ENCODE measurements at places on chromosomes 7 and 10.

- DNase-seq, result no peak
Observed at GRCh38 chr10:130434446-130435385, 298.5 kb downstream of the GLRX3 start.

GRCh38 chr7:112874909-112875308, 84.7 kb upstream of the TMEM168 start:
- no peak for DNase-seq

DNA sequence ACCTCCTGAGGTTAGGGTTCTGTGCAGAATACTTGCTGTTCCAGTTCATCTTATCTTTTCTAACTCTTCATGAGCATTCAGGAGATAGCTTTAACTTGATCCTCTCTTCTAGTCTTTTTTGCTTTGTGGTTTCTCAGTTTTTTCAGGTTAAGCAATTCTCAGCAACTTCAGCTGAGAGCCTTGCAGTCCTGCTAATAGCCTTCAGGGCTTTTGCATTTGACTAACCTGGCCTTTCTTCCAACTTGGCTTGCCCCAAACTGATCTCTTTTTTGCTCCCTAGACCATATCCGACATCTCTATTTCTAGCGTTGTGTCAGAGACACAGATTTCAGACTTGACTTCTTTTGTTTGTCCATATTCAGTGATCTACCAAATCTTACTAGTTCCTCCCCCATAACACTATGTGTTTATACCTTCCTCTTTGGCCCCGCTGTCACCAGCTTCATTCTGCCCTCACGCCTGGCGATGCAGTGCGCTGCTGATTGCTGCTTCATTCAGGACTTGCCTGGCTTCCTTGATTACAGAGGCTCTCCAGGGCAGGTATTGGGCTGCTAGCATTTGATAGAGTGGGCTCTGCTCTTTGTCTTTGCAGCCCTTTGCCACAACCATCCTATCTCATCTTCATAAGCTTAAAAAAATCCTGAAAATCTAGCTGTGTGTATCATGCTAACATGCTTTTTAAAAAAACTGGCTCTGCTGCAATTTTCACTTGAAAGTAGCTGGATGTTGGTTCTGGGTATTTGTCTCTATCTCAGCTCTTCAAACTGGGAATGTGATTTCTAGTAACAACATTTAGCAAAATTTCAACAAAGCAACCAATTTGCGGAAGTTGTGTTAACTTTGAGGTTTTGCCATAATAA, 9.6 kb downstream of the CUL1 start:
- DNase-seq, result no peak

DNA sequence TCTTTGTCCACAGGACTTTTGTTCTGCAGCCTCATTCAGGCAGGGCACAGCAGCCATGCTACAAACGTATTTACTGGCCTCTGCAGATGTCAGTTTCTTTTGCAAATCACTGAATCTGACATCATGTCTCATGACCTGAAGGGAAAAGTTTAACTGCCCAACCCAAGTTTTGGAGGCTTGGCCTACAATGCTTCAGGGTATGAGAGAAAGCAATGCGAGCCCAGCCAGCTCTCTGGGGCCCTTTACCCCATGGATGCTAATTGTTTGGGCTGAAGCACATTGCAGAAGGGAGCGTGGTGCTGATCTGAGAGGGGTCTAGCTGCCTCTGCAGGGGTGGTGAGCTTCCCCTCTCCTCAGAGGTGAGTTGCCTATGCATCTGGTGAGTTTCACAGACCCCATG, 179.9 kb upstream of the CXCL12 start:
- no peak for DNase-seq

DNA sequence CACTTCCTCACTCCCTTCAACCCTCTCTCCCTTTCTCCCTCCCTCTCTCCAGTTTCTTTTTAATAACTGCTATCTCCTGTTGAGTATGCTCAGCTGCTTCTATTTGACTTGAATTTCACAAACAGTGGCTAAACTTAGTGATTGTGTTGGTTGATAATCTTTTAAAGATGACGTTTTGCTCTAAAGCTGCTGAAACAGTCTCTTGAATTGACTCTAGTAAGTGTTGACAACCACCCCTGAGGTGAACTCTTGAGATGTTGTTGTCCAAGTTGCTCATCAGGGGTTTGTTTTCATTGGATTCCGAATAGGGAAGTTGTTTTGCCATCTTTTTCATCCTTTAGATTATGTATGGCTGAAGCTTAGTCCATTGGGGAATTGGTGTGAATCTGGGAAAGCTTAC, 176.2 kb downstream of the TWIST1 start:
- no peak for DNase-seq

DNA sequence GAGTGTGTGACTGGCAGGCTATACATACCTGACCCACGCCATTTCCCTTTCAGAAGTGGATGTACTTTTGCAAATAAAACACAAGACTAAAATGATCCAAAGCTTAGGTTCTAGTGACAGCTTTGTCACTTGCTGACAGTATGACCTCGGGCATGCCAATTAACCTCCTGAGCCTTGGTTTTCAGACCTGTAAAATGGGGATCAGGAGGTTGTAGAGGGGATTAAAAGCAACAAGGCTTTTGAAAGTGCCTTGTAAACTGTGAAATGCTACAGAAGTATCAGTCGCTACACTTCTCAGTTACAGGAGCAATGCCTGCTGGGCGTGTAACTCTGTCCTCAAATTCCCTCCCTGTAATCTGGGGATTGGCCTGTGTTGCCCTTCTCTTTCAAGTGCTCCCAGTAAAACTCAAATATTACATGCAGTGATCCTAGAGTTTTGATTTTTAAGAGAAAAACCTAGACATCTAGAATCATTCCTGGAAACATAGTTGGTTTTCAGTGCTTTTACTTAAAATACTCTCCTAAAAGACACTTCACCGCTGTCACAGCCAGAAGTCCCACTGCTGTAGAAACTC, 8.8 kb upstream of the GRB10 start:
- no peak for DNase-seq

DNA sequence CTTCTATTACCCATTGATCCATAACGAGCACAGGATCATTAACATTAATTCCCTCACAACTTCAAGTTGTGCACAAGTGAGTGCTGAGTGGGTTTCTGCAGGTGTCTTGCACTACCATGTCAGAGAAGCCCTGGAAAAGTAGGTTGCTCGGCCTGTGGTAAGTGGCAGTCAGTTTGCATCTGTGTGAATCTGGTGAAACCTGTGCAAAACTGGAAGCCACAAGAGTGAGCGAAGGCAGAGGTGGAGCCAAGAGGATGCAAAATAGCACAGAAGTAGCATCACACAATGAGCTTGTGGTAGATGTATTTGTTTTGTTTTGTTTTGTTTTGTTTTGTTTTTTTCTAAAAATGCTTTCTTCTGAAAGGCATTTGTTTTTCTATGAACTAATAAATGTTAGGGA, 181.5 kb downstream of the THSD7A start:
- DNase-seq, result no peak

DNA sequence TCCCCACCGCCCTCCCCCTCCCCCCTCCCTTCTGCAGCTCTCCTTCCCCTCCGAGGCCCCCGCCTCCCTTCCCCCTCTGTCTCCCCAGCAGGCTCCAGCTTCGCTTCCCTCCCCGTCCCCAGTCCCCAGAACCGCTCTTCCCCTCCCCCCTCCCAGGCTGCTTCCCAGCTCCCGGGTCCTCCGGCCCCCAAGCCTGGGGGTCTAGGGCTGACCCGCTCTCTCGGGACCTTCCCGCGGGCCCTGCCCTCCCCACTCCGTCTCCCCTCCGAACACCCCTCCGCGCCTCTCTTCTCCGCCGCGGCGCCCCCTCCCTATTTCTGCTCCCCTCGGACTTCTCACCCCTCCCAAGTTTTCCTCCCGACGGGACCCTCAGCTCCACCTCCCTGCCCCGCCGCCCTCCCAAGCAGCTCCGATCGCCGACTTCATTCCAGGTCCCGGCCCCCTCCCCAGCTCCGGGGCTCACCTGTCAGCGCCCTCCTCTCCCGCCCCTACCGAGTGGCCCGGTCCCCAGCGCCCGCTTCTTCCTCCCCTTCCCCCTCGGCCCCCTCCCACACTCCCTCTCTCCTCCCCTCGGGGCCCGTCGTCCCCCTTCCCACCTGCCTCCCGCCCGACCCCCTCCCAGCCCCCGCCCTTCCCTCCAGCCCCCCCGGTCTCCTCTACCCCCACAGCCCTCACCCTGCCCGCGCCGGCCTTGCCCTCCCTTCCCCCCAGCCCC, 990 bp downstream of the ZNF467 start:
- no peak for DNase-seq

GRCh38 chr10:22026287-22026686, 22.8 kb upstream of the DNAJC1 start:
- DNase-seq, result no peak

- peak; percentile 59 for DNase-seq
Observed at GRCh38 chr10:3197348-3198003, 24.9 kb upstream of the PITRM1 start.

GRCh38 chr10:78266741-78267469, 233.2 kb downstream of the RPS24 start:
- no peak for DNase-seq

- no peak for DNase-seq
Observed at GRCh38 chr10:103757531-103758293, 97.7 kb downstream of the SH3PXD2A start.

- DNase-seq, result no peak
Observed at GRCh38 chr10:35554461-35555056, 50.6 kb upstream of the GJD4 start.

DNA sequence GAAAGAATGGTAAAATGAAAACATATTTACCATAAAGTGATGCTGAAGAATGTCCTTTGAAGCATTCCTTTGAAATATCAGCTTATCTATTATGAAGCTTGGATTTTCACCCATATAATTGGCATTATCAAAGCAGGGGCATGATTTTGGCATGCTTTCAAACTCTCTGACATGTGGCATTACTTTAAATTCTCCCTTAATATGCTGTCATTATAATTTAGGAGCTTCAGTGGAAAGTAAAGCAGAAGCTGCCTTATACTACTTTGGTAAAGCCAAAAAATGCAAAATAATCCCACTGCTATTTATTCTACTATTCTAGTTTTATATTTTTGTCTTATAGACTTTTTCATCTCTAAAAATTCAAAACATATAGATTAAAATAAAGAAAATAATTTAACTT, 28.0 kb upstream of the HIBADH start:
- DNase-seq, result no peak

GRCh38 chr10:130010653-130011052, 46.6 kb upstream of the EBF3 start:
- no peak for DNase-seq
